AG10803 (cell line): ENCODE measurements at places on chromosomes 1 and 21.

GRCh38 chr21:42387164-42387563, 8.7 kb downstream of the TMPRSS3 start:
- no peak for DNase-seq

DNA sequence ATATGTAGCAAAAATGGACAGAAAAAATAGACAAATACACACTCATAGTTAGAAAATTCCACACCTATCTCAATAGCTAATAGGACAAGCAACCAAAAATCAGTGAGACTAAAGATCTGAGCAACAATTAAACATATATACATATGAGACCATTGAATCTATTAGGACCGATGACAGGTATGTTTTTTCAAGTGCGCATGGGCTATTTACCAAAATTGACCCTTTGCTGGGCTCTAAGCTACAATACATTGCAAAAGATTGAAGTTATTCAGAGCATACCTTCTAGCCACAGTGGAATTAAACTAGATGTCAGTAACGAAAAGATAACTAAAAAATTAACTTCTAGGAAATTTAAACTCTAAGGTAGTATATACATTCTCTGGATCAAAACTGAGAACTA, 13.7 kb downstream of the CD55 start:
- DNase-seq = no peak

DNA sequence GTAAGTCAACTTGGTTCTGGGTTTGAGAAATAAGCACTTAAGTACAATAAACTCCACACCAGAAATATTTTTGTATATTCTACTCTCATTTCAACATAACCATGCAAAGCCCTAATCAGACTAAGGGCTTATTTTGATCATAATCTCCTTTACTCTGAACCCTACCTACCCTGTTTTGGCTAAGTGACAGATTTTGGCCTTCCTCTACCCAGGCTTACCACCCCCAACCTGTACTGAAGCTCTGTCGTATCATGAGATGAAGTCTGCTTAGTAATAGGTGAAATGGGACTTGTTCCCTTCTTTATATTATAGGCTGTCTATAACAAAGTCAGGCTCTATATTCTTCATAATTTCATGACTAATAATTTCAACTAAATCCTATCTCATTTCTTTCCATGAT, 135.5 kb downstream of the RERE start:
- no peak for DNase-seq

- DNase-seq = no peak
Observed at GRCh38 chr1:45516036-45516435, 5.6 kb downstream of the PRDX1 start.
